ENCODE measurements at places on chromosomes 12 and 14. TPM values are rescaled to one million over a fixed set of nuclear protein-coding genes. Genes with fewer than 3 reads are reported as not detected.

DNA sequence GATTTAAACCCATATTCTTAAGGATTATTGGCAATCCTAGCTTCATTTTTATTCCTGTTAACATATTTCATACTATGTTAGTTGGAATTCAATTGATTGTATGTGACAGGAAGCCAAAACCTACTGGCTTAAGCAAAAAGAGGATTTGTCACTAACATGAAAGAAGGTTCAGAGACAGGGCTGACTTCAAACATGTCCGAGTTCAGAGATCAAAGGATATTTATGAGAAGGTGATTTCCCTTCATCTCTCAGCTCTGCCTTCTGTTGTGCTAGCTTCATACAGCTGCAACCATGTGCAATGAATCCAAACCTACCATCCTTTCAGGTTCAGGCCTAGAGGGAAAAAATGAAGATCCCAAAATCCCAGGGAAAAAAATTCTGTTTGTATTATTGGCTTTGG lies 349.7 kb downstream of the ATP23 start:
- no peak for DNase-seq

GRCh38 chr14:41824441-41824840 lies 217.8 kb downstream of the LRFN5 start:
- no peak for DNase-seq

DNA sequence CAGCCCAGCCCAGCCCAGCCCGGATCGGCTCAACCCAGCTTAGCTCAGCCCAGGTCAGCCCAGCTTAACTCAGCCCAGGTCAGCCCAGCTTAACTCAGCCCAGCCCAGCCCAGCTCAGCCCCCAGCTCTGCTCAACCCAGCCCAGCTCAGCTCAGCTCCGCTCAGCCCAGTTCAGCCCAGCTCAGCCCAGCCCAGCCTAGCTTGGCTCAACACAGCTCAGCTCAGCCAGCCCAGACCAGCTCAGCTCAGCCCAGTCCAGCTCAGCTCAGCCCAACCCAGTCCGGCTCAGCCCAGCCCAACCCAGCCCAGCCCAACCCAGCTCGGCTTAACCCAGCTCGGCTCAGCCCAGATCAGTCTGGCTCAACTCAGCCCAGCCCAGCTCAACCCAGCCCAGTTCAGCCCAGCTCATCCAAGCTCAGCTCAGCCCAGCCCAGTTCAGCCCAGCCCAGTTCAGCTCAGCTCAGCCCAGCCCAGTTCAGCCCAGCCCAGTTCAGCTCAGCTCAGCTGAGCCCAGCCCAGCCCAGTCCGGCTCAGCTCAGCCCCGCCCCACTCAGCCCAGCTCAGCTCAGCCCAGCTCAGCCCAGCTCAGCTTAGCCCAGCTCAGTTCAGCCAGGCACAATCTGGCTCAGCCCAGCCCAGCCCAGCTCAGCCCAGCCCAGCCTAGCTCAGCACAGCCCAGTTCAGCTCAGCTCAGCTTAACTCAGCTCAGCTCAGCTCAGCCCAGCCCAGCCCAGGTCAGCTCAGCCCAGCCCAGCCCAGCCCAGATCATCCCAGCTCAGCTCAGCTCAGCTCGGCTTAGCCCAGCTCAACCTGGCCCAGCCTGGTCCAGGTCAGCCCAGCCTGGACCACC lies 331.7 kb downstream of the TMEM121 start:
- DNase-seq = no peak

GRCh38 chr14:58665773-58666500 lies 28.2 kb downstream of the DACT1 start:
- no peak for DNase-seq

GRCh38 chr14:23300687-23301223 lies 1.9 kb downstream of the PPP1R3E start:
- DNase-seq = no peak

- DNase-seq = no peak
Observed at GRCh38 chr14:25406818-25407217, 356.9 kb upstream of the STXBP6 start.

GRCh38 chr12:54417712-54418440 lies 1.2 kb downstream of the ITGA5 start:
- DNase-seq = peak; percentile 40

GRCh38 chr12:21825886-21826617 lies 51.5 kb upstream of the KCNJ8 start:
- DNase-seq = no peak

- DNase-seq = no peak
Observed at GRCh38 chr12:49098035-49098451, 3.4 kb upstream of the DHH start.

DNA sequence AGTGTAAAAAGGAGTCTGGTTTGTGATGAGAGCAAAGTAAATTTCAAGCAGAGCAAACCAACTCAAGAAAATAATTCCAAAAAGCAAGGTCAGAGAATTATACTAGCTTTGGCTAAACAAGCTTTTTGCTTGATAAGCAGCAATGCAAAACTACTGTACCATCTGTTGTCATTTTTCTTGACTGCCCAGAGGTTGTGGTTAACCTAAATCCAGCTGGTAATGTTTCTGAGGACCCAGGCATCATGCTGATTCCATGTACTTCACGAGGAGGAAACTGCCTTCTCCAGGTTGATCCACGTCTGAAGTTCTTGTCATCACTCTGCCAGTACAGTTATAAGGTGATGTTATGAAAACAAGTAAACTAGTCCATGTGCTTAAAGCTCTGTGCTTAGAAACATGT lies 185.2 kb downstream of the ACSS3 start:
- DNase-seq = no peak

DNA sequence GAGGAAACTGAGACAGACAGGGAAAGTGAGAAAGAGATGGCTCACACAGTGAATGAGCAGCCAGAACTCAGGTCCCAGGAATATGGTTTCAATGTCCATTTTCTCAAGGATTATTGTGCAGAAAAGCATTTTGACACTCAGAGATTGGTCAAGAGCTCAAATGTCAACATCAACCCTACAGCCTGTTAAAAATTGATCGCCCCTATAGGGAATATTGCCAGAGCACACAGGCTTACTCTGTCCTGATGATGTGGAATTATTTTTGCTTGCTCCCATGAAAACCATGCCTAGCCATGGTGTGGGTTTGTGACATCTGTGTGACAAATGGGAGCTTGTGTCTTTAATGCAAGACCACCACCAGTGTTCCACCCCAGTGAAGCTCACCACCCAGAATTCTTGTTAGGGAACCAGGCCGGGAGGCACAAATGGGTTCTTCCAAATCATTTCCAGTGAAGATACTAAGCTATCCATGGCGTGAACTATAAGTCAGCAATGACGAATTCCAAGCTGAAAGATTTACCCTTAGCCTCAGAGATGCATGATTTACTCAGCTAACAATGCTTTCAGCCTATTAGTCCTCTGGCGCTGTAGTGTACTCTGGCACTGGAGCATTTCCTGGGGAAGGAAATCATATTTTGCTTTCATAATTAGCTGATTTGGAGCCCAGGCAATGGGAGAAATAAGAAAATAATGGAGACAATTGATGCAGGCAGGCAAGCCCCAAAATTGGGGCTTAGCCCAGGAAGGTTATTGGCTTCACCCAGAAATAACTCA lies 1188.2 kb upstream of the TMEM132C start:
- DNase-seq = no peak

DNA sequence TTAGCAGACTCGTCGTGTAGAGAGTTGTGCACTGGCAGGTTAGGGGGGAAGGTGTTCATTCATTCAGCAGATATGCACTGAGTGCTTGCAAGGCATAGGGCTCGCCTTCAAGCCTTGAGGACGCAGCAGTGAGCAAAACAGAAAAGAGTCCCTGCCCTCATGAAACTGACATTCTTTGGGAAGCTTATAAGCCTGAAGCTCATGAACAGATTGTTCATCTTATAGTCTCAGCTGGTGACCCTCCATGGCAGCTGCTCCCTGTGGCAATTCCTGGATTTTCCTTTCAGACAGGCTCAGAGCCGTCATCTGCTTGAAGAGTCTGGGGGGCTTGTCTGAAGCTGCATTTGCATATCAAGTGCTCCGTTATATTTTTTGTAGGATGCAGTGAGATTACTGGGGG lies 148.4 kb downstream of the PRKCH start:
- no peak for DNase-seq

GRCh38 chr12:57661376-57661775 lies 28.4 kb upstream of the B4GALNT1 start:
- no peak for DNase-seq

- DNase-seq = no peak
Observed at GRCh38 chr14:71415404-71415690, 508.1 kb downstream of the PCNX1 start.

GRCh38 chr12:131190965-131191364 lies 237.3 kb downstream of the ADGRD1 start:
- DNase-seq = no peak

DNA sequence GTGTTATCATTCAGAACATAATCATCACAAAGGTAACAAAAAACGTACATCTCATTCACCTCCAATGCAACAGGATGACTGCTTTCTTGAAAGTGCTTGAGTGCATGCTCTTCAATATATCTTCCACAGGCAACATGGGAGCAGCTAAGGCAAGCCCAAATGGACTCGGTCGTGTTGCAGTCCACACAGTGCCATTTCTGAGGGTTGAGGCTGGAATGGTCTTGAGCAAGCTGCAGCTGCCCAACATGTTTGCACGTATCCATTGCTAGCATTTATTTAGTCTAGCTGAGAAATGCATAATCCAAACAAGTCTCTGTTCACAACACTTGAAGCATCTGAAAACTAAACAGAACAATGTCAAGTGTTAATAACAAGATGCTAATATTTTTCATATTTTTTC lies 17.3 kb downstream of the USP44 start:
- DNase-seq = no peak

DNA sequence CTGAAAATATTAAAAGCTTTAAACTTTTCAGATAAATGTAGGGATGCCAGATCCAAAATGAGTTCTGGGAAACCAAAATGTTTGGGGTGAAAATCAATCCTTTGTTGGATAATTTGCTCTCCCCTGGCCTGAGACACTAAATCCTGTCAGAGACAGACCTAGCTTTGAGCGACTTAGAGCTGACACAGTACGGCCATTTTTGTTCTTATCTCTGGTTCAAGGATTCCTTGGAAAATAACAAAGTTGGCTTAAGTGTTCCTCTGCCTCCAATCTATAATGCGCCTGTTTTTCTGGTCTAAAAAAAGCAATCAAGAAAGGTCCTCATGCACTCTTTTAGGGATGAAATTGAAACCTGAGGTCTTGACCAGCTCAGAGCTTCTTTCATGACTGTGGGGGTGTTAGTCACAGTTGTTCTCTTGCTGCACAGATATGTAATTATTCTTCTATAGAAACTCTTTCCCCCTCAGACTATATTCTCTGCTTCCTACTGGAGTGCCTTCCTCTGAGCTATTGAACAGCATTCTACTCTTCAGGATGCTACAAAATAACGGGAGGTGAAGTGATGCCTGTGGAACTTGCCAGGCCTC lies 52.3 kb upstream of the EGLN3 start:
- no peak for DNase-seq

DNA sequence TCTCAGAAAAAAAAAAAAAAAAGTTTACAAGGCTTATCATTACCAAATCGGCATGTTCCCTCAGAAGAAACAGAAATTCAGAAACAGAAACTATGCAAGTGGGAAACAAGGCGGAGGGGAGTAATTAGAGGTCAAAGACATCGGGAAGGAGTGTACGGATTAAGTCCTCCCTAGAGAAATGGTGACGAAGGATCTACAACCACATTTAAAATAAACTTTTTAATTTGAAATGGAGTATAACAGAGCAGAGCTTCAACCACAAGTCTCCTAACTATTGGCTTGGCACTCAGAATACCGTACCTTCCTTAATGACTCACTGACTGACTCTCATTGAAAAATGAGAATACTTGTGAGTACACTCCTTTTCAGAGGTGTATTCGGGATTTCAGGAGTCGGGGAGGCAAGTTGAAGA lies 908 bp downstream of the ENTPD5 start:
- no peak for DNase-seq

- no peak for DNase-seq
Observed at GRCh38 chr14:44893535-44893934, 68.2 kb downstream of the KLHL28 start.

DNA sequence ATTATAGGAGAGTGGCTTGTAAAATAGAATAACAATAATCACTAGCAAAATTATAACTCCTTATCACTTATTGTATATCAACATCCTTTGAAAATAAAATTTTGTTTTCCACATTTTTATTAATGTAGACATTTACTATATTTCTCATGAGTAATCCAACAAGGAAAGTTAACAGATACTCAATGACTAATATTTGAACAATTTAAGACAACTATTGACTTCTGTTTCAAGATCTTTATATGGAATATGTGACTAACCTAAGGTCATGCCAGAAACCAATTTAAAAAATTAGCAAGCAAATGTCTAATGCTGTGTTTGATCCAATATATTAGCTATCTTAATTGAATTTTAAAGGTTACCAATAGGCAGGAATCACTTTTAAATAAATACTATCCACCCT lies 638.5 kb upstream of the FLRT2 start:
- DNase-seq = no peak

DNA sequence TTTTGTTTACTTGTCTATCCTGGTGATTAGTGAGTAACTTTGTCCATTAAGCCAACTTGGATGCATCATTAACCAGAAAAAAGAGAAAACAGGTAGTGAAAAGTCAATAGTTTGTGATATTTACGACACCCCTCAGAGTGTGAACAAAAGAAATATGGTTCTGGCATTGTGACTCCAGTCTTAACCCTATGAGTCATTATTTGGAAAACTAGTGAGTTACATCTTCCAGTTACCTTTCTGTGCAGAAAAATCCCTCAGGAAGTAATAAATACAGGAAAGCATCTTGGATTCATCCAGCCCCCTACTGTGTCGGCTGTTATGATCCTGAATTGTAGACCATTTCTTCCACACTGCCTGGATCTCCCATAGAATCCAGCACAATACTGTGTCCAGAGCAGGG lies 379.1 kb downstream of the GALC start:
- DNase-seq = no peak

GRCh38 chr12:111046896-111047295 lies 126.5 kb upstream of the MYL2 start:
- no peak for DNase-seq

RASAL1 gene
- 1.4 TPM for total RNA-seq

ABCD2 gene
- 16.8 TPM for total RNA-seq

IL26 gene
- not detected for total RNA-seq

BIN2 gene
- 199 TPM for total RNA-seq

CDKN1B gene
- 180 TPM for total RNA-seq

PAPLN gene
- total RNA-seq = 0.38 TPM

NKX2-1 gene
- 0.16 TPM for total RNA-seq

CISTR gene
- total RNA-seq = not detected

CYP27B1 gene
- total RNA-seq = 1.5 TPM

BEST3 gene
- not detected for total RNA-seq

MYBPC1 gene
- not detected for total RNA-seq

GPR68 gene
- total RNA-seq = 10.0 TPM

RNASE7 gene
- not detected for total RNA-seq

PLEKHD1 gene
- total RNA-seq = 0.44 TPM

IAPP gene
- not detected for total RNA-seq

YARS2 gene
- 19.5 TPM for total RNA-seq

LGR5 gene
- not detected for total RNA-seq

All from T-cell (primary cell).